ENCODE measurements at places on chromosomes 16 and 17.

- DNase-seq: no peak
Measured at GRCh38 chr17:16661217-16661616, 7.6 kb upstream of the ZNF624 start.

DNA sequence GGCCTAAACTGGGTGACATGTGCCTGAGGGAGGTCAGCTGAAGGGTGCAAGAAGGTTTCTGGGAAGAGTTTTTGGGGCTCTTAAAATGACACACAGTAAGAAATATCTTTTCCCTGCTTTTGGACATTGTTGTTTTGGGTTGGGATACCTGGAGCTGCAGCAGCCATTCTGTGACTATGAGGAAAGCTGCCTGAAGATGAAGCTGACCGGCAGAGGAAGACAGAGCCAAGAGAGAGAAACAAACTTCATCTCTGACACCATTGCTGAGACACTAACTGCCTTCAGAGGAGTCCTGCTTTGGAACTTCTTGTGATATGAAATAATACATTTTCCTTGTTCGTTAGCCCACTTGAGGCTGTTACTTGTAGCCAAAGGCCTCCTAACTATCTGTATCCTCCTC, 8.8 kb upstream of the WNT3 start:
- no peak for DNase-seq

- no peak for DNase-seq
Measured at GRCh38 chr17:15510361-15510760, 42.9 kb upstream of the CDRT4 start.

DNA sequence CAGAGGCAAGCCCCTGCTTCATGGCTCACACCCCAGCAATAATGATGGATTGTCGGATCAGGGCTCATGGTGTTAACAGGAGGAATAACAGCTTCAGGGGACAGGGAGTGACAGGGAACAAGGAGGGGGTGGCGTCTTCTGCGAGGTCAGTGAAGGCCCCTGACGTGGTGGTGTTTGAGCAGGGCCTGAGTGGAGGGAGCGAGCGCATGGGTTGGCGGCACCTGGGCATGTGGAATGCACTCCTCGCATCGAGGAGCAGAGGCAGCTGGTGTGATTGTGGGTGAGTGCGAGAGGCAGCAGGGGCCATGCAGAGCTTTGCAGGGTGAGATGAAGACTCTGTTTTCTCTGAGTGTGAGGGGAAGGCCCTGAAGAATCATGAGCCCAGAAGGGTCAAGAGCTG, 33.3 kb downstream of the CLUAP1 start:
- DNase-seq: no peak

- no peak for DNase-seq
Measured at GRCh38 chr16:85113168-85113733, 979 bp upstream of the CIBAR2 start.

- DNase-seq: no peak
Measured at GRCh38 chr16:73735018-73735417, 561.6 kb upstream of the PSMD7 start.

GRCh38 chr16:60681043-60681442, 1355.2 kb downstream of the CDH8 start:
- no peak for DNase-seq

- DNase-seq: no peak
Measured at GRCh38 chr16:86455640-86456039, 54.7 kb upstream of the FOXF1 start.

GRCh38 chr17:69454051-69454450, 39.6 kb downstream of the MAP2K6 start:
- DNase-seq: no peak

DNA sequence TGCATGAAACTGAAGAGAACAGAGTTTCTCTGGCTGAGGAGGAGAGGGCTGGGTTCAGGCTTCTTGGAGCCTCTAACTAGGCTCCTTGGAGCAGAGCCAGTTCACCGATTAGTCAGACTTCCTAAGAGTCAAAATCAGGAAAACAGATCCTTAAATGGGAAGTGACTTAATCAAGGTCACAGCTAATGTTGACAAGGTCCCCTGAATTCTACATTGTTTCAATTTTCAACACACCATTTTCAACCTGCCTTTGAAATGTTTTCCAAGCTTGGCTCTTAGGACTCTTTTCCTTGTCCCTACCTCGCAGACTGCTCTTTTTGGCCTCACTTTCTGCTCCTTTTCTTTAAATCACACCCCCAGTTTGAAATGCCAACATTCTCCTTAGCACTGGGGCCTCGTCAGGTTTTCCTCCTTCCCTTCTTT, 16.3 kb downstream of the MYL4 start:
- DNase-seq: peak; percentile 73

DNA sequence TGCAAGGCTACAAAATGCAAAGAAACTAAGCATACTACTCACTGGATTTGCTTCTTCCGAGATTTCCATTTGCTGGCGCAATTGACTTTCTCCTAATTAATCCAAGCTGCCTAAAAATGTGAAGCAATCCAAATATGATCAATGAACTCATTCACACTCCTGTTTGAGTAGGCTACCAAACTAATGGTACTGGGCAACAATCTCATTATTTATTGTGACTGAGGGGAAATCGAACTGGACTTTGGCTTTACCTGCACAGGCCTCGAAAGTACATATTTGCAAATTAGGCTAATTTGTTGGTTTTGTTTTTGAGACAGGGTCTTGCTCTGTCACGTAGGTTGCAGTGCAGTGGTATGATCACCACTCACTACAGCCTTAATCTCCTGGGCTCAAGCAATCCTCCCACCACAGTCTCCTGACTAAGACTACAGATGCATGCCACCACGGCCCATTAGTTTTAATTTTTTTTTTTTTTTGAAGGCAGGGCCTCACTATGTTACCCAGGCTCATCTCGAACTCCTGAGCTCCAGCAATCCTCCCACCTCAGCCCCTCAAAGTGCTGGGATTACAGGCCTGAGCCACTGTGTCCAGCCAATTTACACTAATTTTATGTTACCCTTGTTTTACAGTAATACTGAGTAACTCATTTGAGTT, 2.6 kb downstream of the ERI2 start:
- DNase-seq: no peak

DNA sequence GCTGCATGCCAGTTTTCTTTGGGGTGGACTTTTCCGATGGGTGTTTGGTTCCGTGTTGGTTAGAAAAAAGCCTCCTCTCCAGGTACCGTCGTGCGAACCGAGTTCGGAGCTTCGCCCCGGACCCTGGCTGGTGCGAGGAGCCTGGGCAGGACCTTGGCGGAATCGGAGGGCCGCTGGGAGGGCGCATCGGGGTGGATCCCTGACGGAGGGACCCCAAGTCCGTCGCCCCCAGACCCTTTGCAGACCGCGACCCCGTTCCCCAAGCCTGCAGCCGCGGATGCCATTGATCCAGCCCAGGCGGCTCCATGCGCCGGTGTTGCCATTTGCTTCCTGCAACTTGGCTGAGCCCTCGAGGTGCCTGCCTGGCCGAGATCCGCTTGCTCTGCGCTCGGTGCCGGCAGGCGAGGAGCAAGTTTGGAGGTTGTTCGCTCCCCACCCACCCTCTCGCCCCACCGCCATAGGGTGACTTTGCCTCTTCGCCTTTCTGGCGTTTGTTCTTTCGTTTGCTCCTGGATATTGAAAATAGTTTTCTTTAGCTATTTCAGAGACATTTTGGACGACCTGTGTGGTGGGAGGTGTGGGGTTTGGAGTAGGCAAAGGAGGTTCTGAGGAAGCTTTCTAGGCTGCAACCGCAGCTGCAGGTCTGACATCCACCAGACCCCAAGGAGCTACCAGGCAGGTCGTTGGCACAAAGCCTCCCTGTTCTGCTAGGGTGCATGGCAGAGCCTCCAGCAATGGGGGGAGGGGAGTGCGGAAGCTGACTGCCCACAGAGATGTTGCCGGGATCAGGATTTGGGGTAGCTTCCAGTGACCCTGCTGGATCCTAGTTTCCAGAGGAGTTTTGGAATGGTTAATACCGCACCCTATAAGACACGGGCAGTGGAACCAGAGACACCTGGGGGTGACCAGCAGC, 58.2 kb downstream of the RAP1GAP2 start:
- DNase-seq: no peak

- DNase-seq: no peak
Measured at GRCh38 chr16:11219178-11219577, 36.8 kb downstream of the SOCS1 start.

- DNase-seq: no peak
Measured at GRCh38 chr16:50607447-50607846, 59.3 kb downstream of the NKD1 start.

GRCh38 chr17:48506246-48506645, 24.6 kb downstream of the HOXB1 start:
- DNase-seq: no peak

DNA sequence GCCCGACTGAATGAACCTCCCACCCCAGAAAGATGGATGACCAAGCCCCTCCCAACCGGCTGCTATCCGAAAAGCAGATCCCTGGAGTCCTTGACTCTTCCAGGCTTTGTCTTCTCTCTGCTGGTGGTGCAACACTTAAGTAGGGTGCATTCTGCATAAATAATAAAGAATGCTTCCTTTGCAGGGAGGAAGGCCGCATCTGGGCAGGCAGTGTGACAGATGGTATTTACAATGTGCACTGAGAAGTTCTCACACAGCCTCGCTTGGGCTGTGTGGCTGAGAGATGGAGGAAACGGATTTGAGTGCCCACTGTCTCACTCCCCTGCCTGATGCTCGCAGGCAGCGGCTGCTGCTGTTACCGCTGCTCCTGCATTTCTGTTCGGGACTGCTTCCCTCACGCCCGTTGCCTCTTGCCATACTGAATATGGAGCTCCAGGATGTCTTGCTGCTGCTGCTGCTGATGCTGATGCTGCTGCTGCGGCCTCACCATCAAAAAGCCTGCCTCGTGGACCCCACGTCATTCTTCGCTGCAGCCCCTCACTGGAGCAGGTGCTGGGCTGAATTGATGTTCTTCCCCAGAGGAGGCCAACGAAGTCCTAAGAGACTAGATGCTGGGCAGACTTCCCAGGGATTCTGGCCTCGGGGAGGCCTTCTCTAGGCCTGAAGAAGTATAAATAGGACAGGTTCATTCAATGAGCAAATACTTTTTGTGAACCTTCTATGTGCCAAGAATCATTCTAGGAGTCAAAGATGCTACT, 7.1 kb upstream of the RHBDL3 start:
- DNase-seq: no peak

DNA sequence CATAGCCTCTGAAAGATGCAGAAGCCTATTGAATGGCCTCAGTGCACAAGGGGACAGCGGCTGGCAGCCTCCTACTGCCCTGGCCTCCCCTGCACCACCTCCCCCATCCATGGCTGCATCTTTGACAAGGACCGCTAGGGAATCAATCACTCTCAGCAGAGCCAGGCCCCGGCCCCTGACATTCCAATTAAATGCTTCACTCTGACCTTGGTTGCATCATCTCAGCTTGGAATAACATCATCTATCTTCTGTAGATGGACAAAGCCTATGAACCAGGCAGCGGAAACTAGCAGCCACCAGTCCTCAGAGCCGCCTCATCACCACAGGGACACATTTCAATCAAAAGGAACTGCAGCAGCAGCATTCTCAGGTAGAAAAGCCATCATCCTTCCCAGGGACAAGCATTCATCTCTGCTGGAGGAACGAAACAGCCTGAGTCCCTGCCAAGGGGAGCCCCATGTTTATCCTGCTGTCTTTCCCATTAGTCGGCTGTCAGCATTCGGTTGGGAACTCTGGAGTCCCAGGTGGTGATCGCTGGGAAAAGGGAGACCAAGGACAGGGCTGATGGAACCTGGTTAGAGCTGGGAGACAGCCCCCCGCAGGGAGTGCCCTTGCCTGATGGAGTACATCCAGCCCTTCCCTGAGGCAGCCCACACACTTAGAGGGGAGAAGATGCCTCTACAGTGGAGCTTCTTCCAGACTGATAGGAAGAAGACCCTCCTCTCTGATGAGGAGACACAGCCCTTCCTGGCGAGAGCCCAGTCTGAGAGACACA, 11.5 kb upstream of the TMEM132E start:
- DNase-seq: no peak

- no peak for DNase-seq
Measured at GRCh38 chr16:52707676-52708337, 160.9 kb upstream of the TOX3 start.

- no peak for DNase-seq
Measured at GRCh38 chr17:63189082-63189481, 223.0 kb downstream of the TANC2 start.

DNA sequence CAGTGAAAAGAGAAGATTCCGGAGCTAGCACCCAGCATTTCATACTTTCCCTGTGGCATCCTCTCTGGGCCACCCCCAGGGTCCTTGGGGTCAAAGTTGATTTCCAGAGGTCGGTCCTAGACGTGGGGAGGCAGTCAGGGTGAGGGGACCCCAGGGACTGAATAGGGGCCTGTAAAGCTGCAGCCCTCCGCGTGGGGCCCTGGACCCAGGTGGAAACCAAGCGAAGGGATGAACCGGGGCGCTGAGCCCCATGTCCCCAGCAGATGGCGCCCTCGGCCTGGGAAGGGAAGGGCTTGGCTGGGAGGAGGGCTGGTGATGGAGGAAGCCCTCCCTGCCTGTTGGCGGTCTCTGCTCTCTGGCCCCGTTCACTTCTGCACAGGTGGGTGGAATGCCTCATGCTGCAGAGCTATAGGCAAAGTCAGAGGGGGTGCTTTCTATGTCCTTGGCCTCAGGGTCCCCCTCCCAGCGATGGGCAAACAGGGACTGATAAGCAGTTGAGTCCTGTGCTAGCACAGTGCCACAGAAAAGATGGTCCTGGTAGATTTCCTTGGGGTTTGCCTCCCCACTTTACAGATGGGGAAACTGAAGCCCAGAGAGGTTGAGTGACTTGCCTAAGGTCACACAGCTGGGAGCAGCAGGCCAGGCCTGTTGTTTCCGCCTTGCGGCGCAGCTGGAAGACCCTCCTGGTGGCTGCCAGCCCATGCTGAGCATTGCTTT, 163.4 kb upstream of the CIBAR2 start:
- DNase-seq: peak; percentile 33

DNA sequence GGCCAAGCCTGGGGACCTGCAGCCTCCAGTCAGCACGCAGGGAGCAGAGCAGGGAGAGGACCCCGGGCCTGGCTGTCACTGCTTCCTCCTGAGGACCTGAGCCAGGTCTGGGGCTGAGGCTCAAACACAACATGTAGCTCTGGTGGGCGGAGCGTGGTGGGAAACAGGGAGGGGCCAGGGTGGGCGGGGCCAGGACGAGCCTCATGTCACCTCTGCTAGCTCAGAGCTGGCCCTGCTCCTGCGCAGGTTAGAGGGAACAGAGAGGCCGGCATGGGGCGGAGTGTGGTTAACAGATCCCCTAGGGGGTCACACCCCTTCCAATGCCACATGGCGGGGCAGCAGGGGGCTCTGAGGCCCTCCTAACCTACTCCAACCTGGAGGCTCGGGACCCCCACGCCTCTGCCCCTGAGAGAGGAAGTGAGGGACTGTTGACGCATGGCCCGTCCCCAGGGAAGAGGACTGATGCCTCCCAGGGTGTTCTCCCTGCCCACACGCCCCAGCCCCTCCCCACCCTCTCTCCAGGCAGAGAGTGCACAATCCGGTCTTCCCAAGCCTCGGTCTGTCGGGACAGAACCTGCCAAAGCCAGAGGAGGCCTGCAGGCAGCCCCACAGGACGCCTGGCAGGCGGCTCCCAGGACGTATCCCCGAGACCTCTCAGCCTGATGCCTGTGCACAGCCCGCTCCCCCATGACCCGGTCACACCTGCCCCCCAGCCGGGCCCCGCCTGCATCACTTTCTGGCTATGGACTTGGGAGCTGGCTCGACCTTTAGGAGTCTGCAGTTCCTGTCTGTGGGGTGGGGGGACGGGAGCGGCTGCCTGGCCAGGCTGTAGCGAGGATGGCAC, 15.2 kb downstream of the PIEZO1 start:
- peak; percentile 43 for DNase-seq
